ENCODE measurements at places on chromosomes 3 and 15.

- DNase-seq = no peak
These were observed 48.2 kb upstream of the PYDC2 start for GRCh38 chr3:191412759-191413158.

DNA sequence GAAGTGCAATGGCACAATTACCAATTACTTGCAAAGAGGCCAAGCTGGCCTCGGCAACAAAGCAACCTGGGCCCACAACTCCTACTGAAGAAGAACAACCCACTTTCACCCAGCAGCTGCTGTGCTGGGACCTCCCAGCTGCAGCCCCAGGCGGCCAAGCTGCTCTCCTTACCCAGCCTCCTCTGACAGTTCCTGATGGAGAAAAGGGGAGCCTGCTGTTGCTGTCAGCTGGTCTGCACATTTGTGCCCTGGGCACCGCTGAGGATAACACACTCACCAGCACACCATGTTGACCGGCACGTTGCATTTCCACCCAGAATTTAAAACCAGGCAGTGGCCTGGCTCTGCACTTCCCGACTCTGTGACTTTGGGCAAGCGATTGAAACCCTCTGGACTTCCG lies 33.6 kb downstream of the SSUH2 start:
- no peak for DNase-seq

DNA sequence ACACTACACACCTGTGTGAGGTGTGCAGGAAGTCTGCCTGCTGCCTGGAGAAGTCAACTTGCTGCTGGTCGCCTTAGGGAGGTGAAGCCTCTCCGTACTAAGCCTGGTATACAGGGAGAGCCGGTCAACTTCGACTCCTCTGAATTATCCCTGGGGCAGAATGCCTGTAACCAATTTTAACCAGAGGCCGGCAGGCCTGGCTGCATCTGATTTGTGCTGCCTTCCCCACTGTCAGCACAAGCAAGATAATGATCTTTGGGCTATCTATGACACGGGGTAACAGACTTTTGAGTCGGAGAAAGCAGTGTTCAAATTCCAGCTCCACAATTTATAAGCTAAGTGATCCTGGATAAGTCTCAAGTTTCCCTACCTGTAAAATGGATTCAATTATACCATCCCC lies 42.3 kb downstream of the MAGEF1 start:
- no peak for DNase-seq

DNA sequence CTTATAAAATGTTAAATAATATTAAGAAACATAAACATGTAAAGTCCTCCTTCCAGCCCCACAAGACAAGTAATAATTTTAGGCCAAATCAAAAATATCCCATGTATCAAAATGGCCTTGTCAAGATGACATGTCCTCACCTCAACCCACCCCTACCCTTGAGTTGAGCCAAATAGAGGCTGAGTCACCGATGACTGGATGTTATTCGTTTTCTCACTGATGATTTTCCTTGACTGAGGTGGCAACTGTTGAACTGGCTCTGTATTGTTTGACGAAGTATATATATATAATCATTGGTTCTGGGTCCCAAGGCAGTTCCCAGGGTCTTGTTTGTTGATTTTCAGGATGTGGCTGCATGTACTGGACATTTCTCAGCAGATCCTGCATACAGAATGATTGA lies 75.3 kb downstream of the TMEM108 start:
- no peak for DNase-seq

DNA sequence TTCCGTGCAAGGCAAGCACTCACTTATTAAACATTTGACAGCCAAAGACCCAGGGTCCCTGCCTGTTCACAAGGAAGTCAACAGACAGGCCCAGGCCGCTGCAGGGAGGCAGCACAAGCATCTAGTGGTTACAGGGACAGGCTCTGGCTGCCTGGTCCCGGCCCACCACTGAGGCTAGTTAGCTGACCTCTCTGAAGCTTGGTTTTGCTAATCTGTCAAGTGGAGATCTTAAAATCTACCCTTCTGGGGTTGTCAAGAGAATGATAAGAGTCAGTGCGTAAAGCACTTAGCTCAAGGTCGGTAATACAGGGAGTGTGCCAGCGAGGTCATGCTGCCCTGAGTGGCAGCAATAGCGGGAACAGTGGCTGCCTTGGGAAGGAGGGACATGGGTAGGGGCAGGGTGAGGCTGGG lies 6.0 kb downstream of the GNB5 start:
- DNase-seq = no peak

- no peak for DNase-seq
These were observed 1.7 kb upstream of the C3orf33 start for GRCh38 chr3:155807823-155808222.

DNA sequence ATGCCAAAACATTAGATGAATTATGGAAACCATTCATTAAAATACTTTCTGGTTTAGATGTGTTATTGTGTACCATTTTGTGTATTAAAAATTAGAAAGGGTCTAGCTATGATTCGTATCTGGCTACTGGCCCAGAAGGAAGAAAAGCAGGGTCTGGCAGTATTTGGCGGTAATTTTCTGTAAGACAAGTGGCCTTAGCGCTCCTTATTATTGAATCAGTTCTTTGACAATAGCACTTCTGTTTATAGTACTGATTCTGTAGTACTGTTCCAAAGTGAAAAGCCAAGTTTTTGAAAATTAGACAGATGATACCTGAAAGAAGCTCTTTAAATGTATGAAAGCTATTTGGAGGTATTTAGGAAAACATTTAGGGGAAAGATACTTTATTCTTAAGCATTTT lies 10.2 kb downstream of the GLCE start:
- no peak for DNase-seq

- peak; percentile 27 for DNase-seq
These were observed 69.4 kb upstream of the FOXP1 start for GRCh38 chr3:71652781-71653413.

- DNase-seq = no peak
These were observed 1.1 kb upstream of the WDR5B start for GRCh38 chr3:122416966-122417365.

DNA sequence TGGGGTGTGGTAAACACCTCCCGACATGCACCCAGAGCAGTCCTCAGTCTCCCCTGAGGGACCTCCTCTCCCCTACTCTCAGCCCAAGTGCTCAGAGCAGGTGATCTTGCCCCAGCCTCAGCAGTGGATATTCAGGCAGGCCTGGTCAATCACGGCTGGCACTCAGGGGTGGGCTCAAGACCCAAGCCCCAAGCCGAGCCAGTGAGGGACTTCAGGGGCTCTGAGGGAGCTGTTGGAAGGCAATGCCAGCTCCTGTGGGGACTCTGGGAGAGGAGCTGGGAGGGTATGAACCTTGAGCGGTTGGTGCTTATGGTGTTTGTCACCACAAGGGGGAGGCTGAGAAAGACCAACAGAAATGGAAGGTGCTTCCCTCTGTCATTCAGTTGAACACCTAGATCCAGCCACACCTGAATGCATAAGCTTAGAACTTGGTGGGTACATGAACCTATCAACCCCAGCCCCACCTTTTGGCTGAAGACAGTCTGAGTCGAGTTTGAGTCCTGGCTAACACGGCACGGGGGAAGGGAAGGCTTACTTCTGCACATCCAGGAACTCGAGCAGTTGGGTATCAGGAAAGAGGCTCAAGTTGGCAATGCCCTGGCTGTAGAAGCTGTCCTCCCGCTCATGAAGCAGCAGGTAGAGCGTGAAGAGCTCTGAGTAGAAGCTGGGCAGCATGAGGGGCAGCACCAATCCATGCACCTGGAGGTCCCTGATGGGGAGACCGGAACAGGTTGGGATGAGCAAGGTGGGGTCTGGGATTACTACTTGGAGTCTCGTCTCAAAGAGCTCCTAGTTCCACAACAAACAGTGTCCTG lies 19.2 kb downstream of the ALS2CL start:
- no peak for DNase-seq

DNA sequence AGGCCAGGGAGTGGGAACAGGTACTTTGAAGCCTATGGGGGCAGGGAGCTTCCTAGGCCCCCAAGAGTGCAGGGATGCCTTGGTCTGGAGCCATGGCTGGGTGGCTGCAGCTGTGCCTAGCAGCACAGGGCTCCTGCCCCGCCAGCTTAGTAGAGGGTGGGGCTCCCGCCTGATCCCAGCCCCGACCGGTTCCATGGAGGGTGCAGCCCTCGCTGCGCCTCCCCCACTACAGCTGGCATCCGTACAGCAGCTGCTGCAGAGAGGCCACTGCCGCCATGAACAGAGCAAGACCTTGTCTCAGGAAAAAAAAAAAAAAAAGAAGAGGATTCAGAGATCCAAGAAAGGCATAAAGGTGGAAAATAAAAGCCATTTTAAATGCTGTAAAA lies 277.2 kb downstream of the UBE2E2 start:
- no peak for DNase-seq

DNA sequence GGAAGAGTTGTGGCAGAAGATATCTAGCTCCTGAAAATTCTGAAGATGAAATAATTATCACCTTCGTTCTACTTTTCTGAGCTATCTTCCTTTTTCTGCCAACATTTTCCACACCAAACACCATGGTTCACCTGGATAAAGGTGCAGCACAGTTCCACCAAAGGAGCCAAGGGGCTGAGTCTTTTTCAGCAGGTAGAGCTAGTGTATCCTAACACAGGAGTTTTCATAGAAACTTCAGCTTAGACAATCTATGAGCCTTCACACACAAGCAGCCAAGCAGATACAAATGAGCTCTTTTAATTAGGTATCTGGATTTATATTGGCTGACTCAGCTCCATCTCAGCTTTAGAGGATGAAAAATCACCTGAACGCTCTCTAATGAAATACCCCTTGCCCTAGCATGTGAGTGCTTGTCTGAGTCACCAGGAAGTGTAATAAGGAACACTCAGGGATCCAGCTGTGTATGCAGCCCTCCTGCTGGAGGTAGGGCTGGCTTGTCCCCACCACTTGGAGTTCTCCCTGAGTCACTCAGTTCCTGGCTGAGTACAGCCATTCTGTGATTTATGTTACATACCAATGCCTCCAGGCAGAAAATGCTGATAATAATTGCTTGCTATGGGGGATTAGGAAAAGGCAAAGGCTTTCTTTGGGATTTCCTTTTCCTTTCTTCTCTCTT lies 385.7 kb downstream of the LSAMP start:
- DNase-seq = no peak

- no peak for DNase-seq
These were observed 42.5 kb downstream of the IL1RAP start for GRCh38 chr3:190556351-190556750.

DNA sequence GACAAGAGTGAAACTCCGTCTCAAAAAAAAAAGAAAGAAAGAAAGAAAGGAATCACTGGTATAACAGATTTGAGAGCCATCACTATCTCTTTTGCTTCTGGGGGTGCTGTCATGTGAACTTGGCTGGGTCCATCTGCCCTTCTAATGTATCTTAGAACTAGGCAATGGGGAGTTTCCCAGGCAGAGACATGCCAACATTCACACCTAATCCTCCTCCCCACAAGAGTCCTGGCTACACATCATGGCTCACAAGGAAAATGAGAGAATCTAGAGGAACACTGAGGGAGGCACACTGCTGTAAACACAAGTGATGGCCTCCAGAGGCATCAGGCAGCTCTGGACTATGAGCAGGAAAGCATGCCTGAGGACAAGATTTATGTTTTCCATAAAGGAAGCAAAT lies 67.8 kb upstream of the PPP2R3A start:
- no peak for DNase-seq

- no peak for DNase-seq
These were observed 120.3 kb upstream of the SLC6A11 start for GRCh38 chr3:10695595-10696285.

- DNase-seq = peak; percentile 12
These were observed 528 bp downstream of the LPCAT4 start for GRCh38 chr15:34366271-34367065.

- no peak for DNase-seq
These were observed 59.6 kb downstream of the MGLL start for GRCh38 chr3:127762787-127763105.

- no peak for DNase-seq
These were observed 694.3 kb downstream of the MCTP2 start for GRCh38 chr15:94925680-94926079.

GRCh38 chr15:64911311-64912186 lies at the start of gene ANKDD1A:
ANKDD1A (plus strand) TSS chr15:64911902; CDS start chr15:64911931, 29 bp downstream.
- no peak for DNase-seq

DNA sequence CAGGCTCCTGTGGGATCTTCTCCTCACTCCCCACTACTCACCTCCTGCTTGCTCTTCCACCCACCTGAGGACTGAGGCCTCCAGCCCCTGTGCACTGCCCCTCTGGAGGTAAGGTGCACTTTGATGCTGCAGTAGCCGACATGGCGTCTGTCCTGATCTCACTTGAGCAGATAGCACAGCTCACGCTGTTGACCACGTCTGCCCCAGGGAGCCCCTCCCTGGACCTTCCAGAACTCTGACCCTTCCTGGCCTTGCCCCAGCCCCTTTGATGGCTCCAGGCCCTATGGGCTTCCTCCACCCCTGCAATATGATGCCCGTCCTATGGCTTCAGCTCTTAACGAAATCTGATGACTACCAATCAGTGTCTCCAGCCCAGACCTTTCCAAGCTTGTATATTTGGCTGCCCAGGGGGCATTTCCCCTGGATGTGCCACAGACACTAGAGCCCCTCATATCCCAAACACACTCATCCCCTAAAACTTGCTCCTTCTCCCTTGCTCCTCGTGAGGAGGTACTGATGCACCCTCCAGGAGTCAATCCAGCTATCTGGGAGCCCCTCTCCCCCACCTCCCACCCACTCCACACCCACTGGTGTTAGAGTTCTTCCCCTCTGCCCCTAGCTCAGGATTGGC lies 27.1 kb downstream of the KY start:
- DNase-seq = no peak

DNA sequence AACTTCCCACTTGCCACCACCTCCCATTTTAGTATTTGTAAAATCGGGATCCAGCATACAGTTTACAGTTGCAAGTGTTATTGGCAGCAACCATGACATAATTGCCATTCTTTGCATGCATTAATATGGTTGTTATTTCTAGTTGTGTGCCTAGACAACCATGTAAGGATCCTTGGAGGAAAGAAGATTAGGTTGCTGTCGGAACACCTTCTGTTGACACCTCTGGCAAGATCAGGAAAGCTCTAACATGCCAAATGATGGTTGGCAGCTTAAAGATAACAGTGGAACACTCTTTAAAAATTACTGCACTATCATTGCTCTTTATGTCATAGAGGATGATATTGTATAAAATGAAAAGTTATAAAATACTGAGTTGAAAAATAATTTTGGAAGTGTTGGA lies 313.5 kb upstream of the RARB start:
- DNase-seq = no peak

- no peak for DNase-seq
These were observed 285.1 kb upstream of the CCDC54 start for GRCh38 chr3:107092121-107092520.

- DNase-seq = peak; percentile 68
These were observed 303.1 kb downstream of the RPLP1 start for GRCh38 chr15:69755551-69756310.

GRCh38 chr3:107797586-107797985 lies 274.8 kb downstream of the BBX start:
- DNase-seq = no peak
